ENCODE measurements at places on chromosomes 11 and 22. TPM values are rescaled to one million over a fixed set of nuclear protein-coding genes. Genes with fewer than 3 reads are reported as not detected.
A peak's percentile ranks its signal among the peaks of the same experiment; 100 is the strongest.

DNA sequence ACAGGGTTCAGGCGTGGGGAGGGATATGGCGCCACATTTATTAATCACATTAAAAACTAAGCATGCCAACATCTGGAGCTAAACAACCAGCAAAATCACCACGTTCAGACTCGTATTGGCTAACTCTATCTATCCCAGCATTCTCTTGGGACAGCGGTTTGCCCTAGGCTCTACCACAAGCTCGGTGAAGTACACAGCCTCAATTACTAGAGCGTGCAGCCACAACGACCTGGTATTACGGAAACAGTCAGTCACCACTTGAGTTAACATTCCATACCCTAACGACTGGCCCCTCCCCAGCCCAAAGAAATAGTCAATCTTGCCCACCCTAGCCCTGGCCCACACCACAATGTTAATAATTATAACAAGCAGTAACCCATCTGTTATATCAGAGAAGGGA is 32.1 kb downstream of the APOL5 start:
- no peak for DNase-seq

DNA sequence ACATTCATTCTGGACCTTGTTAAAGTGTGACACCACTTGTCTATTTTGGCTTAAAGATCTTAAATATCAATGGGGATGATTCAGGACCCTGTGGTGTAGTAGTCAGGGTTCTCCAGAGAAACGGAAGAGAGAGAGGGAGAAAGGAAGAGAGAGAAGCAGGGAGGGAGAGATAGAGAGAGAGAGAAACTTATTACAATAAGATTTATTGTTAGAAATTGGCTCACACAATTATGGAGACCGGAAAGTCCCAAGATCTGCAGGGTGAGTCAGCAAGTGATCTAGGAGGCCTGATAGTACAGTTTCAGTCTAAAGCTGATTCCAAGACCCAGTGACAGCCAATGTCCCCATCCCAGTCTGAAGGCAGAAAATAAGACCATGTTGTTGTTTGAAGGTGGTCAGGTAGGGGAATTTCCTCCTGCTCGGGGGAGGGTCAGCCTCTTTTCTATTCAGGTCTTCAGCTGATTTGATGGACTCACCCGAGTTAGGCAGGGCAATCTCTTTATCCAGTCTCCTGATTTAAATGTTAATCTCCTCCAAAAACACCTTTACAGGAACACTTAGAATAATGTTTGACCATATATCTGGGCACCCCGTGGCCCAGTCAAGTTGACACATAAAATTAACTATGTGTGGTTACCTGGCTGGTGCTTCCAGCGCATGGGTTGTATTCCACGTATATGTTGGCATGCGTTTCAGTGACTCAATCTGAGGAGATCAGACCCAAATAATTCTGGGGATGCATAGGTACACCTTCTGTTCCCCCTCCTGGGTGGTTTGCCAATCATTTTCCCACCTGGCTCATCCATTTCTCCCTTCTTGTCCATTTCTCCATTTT is 1350.5 kb downstream of the TBC1D22A start:
- DNase-seq, result no peak

Gene MRTFA
- 81.6 TPM for total RNA-seq

DNA sequence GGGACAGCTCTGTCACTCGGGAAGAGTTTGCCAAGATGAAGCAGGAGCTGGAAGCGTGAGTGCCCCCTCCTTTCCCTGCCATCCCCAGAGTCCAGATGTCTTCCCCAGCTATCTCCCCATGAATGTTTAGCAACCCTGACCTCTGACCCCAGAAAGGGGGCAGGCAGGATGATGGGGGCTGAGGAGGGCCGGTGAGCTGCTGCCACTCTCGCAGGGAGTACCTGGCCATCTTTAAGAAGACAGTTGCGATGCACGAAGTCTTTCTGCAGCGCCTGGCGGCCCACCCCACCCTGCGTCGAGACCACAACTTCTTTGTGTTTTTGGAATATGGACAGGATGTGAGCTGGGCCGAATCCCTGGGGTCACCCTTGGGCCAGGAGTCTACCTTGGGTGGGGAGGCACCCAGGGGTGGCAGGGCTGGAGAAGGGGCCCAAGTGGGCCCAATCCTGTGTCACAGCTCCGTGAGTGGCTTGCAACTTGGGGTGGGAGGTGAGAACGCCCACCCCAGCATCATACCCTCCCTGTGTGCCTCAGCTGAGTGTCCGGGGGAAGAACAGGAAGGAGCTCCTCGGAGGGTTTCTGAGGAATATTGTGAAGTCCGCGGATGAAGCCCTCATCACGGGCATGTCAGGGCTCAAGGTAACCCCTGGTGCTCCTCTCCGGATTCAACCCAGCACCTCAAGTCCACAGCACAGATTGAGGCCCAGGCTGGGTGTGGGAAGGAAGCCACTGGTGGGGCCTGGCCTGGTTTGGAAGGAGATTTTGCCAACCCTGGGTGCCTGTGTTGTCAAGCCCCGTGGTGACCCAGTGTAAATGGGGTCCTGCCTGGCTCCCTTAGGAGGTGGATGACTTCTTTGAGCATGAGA is 7.5 kb downstream of the CFL1 start:
- DNase-seq, result no peak

DNA sequence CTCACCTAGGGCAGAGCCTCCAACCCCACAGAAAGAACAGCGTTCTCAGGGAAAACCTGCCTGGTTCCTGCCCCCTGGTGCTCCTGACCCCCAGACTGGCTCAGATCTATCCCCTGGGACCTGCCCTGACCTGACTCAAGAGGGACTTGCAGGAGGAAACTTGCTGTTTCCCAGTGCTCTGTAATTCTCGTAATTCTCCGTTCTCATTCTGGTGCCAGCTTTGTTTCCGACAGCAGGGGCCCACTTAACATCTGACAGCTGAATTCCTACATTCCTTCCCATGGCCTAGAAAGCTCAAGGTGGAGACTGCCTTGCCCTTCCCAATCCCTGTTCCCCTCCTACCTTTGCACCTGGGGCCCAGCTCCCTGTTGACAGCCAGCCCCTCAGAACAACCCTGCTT is 12.5 kb upstream of the CSF2RB start:
- DNase-seq, result no peak

Gene ST14
- total RNA-seq, result 109 TPM

Gene NXPE2
- not detected for total RNA-seq

Gene RAG1
- total RNA-seq, result 0.36 TPM

Gene TYR
- 22.2 TPM for total RNA-seq

DNA sequence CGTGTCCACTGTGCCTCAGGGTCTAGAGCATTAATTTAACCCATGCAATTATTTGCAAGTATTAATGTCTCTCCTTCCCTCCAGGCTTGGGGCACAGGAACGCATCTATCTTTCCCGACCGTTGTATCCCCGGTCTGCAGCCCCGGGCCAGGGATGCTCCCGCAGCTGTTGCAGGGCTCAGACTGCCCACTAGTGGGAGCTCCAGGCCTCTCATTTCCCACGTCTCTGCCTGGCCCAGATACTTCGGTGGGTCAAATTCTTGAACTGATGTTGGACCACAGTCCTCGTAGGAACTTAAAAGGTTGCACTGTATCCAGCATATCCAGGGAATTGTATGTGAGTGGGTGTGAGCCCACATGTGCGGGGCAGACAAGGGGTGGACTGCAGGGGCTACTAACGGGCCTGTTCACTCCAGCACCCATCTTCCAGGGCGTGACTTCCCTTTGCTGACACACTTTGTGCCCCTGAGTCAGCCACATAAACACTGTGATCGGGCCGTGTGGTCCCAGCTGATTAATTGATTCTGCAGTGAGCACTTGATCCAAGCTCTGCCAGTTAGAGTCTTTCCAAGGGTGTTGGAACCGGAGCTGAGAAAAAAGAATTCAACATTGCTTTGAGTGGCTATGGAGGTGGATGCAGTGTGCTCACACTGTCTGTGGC is 451.3 kb downstream of the TBC1D22A start:
- DNase-seq, result peak; percentile 59

- no peak for DNase-seq
Measured at GRCh38 chr11:27122001-27122400, 81.4 kb downstream of the BBOX1 start.

- no peak for DNase-seq
Measured at GRCh38 chr11:68295940-68296339, 16.5 kb upstream of the LRP5 start.

DNA sequence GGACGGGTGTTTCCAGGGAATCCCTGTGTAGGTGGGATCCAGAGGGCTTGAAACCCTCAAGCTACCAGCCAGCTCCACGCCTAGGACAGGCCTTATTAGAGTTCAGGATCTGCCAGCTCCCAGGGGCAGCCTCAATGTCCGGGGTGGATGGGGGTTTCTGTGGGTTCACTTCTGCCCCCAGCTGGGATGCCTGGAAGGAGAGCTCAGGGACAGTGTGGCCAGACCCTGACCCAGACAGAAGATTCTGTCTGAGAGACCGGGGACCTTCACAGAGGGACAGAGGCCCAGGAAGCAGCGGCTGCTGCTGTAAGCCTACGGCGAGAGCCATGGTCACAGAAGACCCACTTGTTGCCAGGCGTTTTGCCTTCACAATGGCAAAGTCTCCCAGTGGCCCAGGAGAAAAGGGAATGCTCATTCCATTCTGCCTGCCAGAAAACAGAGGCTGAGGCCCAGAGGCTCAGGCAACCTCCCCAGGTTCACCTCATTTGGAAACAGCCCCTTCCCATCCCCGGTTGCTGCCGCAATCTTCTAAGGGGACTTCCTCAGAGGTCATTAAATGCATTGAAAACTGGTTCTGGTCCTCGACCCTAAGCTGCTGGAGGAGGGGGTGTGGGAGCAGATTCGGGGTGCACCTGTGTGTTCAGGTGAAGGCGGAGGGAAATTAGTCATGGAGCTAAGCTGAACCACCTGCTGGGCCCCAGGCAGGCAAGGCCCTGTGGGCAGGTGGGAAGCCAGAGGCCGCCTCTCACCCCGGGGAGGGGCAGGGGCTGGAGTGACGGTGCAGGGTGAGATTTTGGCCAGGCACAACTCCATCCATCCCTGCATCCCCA is 4.9 kb upstream of the KRTAP5-6 start:
- no peak for DNase-seq

- no peak for DNase-seq
Measured at GRCh38 chr11:43983221-43983810, 40.9 kb downstream of the C11orf96 start.

DNA sequence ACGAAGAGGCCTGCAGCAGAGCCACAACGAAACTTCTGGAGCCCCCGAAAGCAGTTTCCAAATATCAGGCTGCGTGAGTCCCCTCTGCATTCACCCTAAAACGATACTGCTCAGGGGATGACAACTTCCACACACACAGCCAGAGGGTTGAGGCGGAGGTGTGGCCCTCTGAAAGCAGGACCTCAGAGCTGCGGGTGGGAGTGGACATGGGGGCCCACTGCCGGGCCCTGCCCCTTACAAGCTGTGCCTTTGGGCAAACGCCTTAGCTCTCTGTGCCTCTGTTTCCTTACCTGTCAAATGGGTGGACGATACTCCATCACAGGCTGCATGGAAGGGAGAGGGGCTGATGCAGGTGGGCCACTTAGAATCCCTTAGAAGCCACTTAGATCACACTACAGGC is 53.1 kb downstream of the TRMU start:
- no peak for DNase-seq

Gene SMTNL1
- not detected for total RNA-seq

Gene SLC25A17
- 31.0 TPM for total RNA-seq

- no peak for DNase-seq
Measured at GRCh38 chr22:24954114-24954463, 1.6 kb downstream of the KIAA1671 start.

Gene KLHL22
- 29.7 TPM for total RNA-seq

Gene AGBL2
- total RNA-seq, result not detected

- DNase-seq, result no peak
Measured at GRCh38 chr22:39472570-39473556, 16.1 kb downstream of the MGAT3 start.

DNA sequence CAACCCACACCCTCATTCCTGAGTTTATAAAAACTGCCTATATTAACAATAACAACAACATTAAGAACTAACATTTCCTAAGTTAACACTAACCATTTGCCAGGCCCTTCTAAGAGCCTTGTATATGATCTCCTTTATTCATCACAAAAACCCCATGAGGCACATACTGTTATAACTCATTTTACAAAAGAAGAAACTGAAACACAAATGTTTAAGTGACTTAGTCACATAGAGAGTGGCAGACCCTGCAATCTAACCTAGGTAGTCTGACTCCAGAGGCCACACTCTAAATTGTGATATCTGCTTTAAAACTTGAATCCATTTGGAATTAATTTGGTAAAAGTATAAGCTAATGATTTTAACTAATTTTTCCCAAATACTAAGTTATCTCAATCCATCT is 116.1 kb downstream of the SYT9 start:
- no peak for DNase-seq

DNA sequence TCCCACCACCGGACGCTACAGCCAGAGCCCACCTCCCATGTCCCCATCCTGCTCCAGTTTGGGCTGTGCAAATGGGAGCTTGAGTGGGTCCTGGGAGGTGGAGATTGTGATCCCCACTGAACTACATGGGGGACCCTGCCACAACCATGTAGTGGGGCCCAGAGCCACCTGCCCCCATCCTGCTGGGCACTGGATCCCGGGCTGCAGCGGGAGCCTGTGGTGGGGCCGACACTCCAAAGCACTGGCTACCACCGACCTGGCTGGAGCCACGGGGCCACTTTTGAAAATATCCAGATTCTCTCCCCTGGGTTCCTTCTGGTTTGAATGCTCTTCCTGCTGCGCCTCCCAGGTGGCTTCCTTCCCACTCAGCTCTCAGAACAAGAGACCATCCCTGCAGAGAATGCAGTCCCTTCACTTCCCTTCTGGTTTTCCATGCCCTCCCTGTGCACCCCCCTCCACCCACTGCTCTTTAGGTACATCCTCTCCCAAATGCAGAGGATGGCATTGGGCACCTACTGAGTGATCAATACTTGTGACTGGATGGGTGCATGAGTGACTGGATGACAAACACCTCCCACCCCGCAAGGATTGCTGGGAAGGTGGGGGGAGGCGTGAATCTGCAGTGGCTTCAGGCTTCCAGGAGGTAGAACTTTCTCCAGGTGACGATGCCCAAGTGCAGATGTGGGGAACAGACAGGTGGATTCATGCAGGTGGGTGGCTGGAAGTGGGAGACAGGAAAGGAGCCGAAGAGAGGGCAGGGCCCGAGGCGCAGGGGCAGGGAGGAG is 846 bp upstream of the UNC93B1 start:
- DNase-seq, result no peak
